Lung (tissue), 17 donors: ENCODE measurements at places on chromosomes 2 and 18. TPM values are rescaled to one million over a fixed set of nuclear protein-coding genes. Genes with fewer than 3 reads are reported as not detected.
A peak's percentile ranks its signal among the peaks of the same experiment; 100 is the strongest.

DNA sequence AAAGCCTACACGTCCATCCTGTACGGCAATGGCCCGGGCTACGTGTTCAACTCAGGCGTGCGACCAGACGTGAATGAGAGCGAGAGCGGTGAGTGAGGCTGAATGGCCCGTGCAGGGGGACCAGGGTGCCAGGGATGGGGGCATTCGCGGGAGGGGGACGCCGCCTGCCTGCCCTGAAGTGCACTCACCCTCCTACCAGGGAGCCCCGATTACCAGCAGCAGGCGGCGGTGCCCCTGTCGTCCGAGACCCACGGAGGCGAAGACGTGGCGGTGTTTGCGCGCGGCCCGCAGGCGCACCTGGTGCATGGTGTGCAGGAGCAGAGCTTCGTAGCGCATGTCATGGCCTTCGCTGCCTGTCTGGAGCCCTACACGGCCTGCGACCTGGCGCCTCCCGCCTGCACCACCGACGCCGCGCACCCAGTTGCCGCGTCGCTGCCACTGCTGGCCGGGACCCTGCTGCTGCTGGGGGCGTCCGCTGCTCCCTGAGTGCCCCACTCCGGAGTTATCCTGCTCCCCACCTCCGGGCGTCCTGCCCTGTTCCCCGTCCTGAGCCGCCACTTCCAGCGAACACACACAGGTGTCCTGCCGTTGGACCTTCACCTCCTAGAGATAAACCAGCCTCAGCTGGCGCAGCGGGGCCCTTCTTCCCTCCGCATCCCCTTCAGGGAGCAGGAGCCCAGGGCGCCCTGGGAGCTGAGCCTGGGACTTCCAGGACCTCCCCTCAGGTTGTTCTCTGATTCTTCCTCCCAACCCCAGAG lies 2.9 kb downstream of the ALPI start:
- no peak for DNase-seq

GRCh38 chr18:58787536-58788149 lies 77.0 kb upstream of the ZNF532 start:
- DNase-seq: peak; percentile 60

ATOH8 gene
- total RNA-seq: 38.6 TPM

DNA sequence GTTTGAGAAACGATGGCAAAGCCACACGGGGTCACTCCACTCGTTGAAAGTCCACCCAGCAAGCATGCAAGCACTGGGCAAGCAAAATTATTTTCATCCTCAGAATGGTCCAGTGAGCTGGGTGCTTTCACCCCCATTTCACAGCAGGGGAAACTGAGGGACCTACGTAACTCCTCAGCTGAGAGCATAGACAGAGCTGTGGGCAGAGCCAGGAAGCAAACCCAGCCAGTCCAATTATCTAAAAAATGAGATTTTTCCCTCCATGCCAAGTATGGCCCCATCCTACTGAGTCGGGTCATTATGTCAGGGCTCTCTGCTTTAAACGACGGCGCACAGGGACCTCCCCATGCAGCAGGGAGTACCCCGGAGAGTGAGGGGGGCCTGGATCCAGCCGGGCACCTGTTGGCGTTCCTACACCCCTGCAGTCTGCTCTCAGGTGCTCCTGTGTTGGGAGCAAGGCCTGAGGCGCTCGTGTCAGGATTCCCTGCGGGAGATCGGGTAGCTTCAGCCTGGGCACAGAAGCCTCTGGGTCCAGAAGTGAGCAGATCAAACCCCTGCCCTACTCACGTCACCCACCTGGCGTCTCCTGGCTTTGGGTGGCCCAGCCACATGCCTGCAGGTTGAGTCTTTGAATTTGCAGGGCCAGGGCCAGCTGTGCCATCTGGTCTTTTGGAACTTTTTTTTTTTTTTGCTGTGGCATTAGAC lies 17.3 kb downstream of the TWIST2 start:
- no peak for DNase-seq

- peak; percentile 26 for DNase-seq
Measured at GRCh38 chr18:50011813-50012435, 183.0 kb downstream of the MYO5B start.

SH2D6 gene
- total RNA-seq: 0.37 TPM

DNA sequence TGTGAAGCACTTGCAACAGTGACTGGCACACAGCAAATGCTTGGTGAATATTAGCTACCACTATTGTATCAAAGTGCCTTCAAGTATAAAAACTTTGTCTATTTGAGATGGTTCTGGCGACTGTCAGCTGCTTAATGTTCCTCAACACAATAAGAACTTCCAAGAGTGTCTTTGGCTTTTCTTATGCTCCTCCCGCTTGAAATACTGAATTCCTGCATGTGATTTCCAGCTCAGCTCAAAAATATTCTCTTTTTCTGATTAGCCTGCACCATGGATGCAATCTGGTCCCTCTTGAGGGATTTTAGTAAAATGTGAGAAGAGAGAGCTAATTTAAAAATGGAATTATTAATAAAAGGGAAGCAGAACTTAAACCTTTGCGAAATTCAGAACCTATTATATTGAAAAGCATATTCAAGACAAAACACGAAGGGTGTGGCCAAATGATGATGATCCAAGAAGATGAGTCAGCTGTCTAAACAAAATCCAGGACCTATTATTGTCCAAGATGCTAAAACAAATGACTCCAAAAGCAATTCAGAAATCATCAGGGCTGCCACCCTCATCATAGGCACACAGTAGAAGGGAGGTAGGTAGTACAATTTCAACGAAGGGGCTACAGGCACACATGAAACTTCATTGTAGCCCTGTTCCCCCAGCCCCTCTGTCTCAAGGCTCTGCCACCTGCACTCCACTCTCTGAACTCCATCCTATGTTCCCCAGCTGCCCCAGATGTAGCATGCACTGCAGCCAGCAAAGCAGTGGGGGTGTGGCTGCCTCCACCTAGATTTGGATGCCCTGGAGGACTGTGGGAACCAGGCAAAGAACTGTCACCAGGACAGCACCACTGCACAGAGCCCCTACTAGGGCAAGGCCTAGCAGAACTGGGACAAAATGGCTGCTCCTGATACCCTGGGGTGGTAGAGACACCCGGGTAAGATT lies 190.1 kb downstream of the ZNF385B start:
- no peak for DNase-seq

- DNase-seq: peak; percentile 8
Measured at GRCh38 chr18:48794251-48794970, 156.4 kb downstream of the SMAD7 start.

GPAT2 gene
- total RNA-seq: 4.4 TPM

DNA sequence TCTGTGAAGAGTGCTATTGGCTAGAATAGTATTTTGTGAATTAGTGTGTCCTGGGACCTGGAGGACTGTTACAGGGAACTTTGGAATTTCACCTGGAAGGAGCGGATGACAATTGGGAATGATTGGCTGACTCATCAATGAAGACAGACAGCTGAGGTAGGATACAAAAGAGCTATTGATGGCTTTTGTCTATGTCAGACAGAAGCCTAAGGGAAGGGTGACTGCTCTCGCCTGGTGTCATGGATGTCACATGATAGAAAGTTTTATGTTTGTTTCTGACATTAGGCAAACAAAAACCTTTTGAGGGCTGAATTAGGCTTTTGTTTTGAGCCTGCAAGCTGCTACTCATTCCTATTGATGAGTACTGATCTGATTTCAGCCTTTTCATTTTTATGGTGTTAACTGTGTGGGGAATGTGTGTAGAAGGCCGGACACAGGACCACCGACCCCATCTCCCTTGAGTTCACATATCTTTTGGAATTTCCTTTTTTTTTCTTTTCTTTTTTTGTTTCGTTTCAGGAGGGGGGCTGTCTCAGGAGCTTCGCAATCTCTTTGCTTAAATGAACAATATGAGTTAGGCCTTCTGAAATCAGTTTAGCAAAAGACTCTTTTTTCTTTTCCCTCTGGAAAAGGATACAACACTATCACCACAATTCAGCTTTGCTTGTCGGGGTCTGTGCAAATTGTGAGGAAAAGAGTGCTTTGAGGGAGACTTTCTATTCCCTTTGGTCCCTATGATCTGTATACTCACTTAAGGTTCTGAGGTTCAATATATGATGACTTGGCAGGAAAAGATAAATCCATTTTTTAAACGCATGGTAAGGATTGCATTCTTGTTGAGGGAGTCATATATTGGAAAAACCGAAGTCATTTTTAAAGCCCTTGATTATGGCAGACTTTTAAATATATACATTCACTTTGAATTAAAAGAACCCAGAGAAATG lies 207.9 kb upstream of the FIGN start:
- DNase-seq: no peak

- DNase-seq: no peak
Measured at GRCh38 chr2:129901754-129902415, 77.6 kb upstream of the RAB6C start.

GRCh38 chr18:74249181-74249968 lies 42.4 kb downstream of the CYB5A start:
- DNase-seq: no peak

- no peak for DNase-seq
Measured at GRCh38 chr18:49123431-49123830, 172.7 kb upstream of the SMAD7 start.

GRCh38 chr18:72727776-72728175 lies 140.0 kb downstream of the NETO1 start:
- no peak for DNase-seq

LMAN2L gene
- 16.7 TPM for total RNA-seq

DNA sequence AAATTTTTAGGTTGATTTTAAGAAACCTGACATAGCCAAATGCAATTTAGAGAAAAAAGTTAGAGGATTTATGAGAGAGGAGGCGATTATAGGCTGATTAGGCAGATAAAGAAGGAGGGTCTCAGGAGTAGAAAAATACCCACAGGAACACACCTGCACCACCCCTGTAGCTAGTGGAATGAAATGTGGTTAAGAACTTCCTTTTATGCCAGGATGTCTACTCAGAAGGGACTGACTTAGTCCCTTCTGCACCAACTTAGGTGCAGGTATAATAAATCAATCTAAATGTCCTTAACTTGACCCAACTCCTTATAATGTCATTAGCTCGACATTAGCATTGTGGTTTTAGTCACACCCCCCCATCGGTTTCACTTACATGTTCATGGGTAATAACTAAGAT lies 1274.5 kb upstream of the TMEFF2 start:
- DNase-seq: no peak

DNA sequence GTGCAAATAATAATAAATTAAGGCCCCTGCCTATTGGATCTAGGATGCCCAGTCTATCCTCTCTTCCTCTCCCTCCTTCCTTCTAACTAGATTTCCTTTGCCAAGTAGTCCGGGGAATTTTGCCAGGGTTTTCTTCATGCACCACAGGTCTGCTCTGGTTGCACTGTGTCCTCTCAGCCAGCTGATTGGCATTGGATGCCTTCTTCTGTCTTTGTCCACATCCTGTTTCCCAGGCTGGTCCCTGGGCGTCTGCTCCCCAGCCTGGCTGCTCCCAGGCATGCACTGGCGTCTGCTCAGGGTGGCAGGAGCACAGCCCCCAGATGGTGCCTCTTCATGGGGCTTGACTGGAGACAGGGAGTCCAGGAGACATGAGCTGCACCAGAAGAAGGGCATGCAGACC lies 66.4 kb downstream of the GALR1 start:
- DNase-seq: no peak

DNA sequence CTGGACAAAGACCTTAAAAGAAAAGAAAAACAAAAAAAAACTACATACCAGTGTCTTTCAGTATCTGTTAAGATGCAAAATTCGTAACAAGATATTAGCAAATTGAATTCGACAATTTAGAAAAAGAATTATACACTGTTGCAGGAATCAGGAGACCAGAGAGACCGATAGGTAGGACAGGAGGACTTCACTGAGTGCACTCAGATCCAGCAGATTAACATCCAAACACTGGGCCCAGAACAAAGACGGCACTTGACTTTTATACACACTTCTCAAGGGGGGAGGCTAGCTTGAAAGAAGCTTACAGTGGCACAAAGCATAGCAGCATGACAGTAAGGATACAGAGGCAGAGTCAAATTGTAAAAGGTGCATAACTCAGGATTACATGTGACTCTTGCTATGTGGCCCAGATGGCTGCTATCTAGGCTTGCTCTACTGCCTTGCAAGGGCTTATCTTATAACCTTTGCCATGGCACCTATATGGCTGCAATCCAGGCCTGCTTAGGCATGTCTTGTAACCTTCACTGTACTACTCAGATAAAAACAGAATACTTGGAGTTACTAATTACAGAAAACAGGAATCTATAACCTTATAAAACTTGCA lies 507.3 kb upstream of the LRRTM4 start:
- no peak for DNase-seq

GRCh38 chr2:119859528-119859927 lies 99.8 kb downstream of the PTPN4 start:
- DNase-seq: no peak

DNA sequence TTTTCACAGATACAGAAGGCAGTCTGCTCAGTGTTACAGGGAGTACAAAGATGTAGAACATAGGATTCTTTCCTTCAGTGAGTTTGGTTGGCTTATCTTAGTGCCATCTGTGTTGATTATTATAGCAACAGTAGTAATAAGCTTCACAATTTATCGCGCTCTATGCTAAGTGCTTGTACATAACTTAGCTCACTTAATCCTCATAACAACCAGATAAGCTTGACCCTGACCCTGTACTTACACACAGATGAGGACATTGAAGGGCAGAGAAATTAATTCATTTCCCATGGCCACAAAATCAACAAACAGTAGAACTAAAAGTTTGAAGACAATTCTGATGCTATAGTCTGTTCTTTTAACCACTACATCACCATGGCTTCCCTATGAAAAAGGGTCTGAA lies 121.8 kb downstream of the SPHKAP start:
- no peak for DNase-seq

- DNase-seq: peak; percentile 75
Measured at GRCh38 chr2:152740743-152741328, 22.4 kb downstream of the ARL6IP6 start.

DNA sequence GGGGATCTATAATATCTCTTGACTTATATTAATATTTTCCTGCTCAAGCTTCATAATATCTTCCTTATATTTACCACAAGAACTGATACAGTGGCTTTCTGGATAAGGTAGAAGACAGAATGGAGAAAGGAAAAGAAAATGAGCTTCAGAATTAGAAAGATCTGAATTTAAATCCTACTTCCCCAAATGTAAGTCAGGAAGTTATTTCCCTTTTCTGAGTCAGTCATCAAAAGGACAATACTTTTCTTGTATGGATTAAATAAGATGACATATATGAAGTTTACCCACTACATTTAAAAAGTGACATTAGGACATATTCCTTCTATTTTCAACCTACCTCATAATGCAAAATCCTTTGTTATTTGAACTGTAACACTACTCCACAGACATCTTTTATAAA lies 19.0 kb downstream of the KRCC1 start:
- no peak for DNase-seq

DNA sequence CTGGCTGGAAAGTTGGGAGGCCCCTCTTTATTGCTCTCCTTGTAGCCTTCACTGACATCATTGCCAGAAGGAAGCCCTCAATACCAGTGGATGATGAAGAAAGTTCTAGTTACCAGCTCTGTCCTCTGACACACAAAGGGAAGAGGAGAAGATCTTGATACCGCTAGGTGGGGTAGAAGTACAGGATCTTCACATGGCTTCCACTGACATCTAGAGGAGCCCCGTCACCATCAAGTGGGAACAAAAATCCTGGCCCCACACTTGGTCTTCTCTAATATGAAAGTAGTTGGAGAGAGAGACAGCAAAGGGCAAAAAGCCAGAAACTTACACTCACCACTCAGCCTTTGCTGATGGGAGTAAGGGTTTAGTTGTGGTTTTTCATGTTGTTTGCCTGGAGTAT lies 12.4 kb downstream of the XIRP2 start:
- DNase-seq: no peak

TEKT4 gene
- 7.7 TPM for total RNA-seq

TMEM37 gene
- total RNA-seq: 11.5 TPM

FER1L5 gene
- 0.77 TPM for total RNA-seq

GRCh38 chr2:6955511-6956136 lies 38.4 kb downstream of the RNF144A start:
- DNase-seq: no peak
